ENCODE measurements at places on chromosomes 11 and 22.

DNA sequence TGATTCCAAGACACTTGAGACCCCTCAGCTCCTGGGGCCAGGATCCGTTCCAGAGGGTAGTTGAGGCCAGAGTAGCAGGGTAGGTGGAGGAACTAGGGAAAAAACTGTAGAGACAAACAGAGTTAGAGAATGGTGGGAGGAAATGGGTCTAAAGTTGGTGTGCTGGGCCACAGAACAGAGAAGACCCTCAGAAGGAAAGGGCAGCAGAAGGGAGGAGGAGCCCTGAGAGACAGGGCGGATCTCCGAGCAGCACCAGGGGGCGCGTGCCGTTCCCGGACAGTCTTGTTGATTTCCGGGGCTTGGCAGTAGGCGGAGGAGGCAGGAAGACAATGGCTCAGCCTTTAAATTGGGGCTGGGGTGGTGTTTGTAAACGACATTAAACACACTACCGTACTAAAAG lies 2.4 kb upstream of the CECR2 start:
- peak; percentile 48 for DNase-seq

DNA sequence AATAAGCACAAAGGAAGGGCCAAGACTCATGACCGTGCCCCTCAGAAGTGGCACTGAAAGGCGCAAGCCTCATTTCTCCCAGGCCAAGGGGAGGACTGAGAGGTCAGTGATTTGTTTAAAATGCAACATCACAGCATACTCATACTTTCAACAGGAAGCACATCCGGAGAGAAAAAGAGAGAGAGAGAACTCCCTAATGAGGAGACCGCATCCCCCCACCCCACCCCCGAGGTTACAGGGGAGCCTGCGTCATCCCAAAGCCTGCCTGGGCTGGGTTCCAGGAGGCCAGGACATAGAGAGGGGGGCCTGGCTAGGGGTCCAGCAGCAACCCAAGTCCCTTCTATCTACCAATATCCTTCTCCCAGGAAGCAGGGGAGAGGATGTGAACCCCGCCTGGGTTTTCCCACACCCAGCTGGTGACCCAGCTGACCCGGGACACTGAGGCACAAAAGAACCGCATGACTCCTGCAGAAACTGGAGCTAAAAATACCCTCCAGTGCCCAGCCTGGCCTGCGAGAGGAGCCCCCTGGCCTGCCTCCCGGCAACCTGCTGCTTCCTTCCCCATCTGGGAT lies 3.8 kb downstream of the CSNK1E start:
- no peak for DNase-seq

GRCh38 chr11:77113382-77114088 lies 10.9 kb downstream of the OMP start:
- no peak for DNase-seq

- DNase-seq, result no peak
Observed at GRCh38 chr11:46072172-46072964, 48.9 kb downstream of the PHF21A start.

GRCh38 chr11:3914805-3915204 lies 59.3 kb downstream of the STIM1 start:
- DNase-seq, result peak; percentile 66

- peak; percentile 70 for DNase-seq
Observed at GRCh38 chr22:25235547-25236290, 16.3 kb downstream of the CRYBB2 start.

DNA sequence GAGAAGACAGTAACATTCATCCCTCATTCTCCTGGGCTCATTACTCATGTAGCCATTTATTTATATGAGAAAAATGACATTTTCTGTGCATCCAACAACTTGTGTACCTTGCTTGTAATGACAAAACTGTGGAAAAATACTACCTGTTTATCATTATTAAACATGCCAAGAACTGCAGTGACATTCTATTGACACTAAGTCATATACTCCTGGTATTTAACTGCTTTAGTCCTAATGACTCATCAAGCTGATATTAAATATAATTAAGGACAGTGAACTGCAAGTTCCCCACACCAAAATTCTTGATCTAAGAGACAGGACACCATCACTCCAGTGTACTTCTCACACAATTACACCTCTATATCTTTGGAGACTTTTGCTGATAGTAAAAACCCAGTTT lies 1328.7 kb upstream of the RAG2 start:
- DNase-seq, result no peak

DNA sequence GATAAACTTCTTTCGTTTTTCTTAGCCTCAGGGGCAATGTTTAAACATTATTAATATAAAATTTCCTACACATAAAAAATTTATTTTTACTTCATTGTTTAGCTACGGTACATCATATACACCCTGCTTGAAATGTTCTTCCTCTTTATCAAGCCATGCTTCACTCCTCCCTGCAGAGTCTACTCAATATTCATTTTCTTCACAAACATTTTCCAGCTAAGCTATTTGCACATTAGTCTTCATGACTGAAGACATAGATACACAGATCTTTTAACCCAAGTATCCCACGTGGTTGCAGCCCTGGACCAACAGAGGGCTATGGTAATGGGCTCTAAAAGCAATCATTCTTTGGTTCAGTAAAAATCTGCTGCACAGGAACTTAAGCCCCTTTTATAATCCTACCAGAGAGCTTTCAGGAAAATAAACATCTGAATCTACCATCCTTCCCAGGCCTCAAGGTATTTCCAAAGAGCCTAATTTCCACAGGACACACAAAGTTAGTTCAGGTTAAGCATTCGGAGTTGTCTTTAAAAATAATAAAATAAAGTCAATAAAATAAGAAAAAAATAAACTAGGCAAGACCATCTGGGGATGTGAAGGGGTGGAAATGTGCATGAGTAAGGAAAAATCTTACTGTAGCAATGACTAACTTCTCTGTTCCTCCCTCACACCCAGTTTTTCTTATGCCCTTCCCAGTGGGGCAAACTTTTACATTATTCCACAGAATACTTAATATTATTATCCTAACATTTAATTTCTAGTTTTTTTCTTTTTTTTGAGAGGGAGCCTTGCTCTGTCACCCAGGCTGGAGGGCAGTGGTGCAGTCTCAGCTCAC lies 21.6 kb upstream of the OR6X1 start:
- DNase-seq, result no peak

DNA sequence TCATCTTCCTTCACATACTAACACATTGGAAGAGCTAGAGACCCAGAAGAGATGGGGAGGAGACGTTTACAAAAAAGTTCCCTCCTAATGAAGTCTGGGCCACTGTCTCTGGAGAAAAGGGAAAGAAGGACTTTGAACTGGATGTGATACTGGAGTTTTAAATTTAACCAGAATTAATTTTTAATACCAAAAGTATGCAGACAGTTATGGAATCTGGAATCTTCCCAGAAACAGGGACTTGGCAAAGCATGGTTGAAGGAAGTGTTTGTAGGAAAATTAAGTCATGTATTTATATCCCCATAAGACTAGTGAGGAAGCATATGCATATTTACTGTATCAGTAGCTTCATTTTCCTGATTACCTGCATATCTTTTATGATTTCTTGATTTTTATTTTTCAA lies 215.5 kb downstream of the TTC28 start:
- DNase-seq, result no peak

DNA sequence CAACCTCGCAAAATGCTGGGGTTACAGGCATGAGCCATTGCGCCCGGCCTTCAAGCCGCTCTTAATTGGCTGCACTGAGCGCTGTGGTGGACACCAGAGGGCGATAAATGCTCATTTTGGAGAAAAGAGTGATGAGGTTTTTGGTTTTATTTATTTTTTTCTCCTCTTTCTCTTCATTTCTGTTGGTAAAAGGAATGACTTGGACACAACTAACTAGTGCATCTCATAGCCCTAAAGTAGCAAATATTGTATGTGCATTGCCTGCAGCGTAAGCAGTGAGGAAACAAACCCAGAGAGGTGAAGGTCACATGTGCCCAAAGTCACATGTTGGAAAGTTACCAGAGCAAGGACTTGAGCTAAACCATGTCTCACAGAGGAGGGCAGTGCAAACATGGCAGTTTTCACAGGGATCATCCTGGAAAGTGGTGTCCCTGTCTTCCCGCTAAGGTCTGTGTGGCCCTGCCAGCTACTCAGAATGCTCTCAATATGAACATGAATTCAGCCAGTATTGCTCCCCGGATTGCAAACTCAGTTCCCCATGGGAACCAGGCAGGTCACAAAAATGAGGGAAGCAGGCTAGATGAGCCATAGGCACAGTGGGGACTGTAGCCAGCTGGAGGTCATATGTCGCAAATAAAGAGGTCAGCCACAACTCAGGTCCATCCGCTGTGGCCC lies 8.6 kb upstream of the CD82 start:
- DNase-seq, result peak; percentile 81

DNA sequence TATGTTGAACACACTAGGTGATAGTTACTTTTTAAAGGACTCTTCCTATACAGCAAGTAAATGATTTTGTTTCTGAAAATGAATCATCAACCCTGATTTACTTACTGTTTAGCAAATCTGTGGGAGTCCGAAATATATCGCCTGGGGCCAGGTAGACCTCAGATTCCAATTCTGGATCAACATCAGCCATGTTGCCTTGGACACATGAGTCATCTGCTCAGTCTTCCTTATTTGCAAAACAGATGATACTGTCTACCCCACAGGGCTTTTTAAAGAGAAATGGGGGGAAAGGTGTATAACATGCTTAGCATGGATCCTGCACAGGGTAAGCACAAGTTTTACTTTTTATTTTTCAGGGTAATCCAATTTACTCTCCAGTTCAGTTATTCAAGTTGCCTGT lies 324.2 kb downstream of the TENM4 start:
- no peak for DNase-seq

DNA sequence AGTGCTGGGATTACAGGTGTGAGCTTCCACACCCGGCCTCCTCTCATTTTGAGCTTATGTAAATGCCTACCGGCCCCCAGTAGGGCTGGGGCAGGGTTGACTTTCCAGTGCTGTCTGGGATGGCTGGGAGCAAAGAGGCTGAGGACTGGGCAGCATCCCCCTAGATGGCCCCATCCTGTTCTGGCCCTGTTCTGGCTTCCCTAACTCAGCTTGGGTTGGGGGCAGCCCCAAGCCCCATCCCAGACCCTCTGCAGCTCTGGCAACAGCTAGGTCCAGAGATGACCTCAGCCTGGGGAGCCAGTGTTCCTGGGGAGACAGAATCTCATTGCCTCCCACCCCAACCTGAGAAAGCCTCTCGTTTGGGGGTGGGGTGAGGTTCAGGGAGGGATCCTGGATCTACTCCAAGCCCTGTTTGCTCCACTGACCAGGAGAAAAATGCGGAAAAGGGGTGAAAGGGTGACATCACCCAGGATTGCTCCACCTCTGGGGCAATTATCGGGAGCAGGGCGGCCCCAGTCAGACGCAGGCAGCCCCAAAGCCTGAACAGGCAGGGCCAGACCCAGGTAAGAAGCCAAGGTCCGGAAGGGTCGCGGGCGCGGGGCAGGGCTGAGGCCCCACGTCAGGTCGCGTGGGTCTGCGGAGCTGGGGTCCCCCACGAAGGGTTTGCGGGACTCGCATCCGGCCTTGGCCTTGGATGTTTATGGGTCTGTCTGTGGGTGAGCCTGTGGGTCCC lies at the start of gene PNPLA2:
TSS of gene PNPLA2 (plus strand) at position 519 of the 733 bp plus-strand sequence. CDS start 805 bp downstream, outside the sequence.
- DNase-seq, result no peak

GRCh38 chr11:3855808-3856491 lies 486 bp downstream of the STIM1 start:
- peak; percentile 77 for DNase-seq

- no peak for DNase-seq
Observed at GRCh38 chr11:91136631-91137030, 913.8 kb upstream of the CHORDC1 start.

DNA sequence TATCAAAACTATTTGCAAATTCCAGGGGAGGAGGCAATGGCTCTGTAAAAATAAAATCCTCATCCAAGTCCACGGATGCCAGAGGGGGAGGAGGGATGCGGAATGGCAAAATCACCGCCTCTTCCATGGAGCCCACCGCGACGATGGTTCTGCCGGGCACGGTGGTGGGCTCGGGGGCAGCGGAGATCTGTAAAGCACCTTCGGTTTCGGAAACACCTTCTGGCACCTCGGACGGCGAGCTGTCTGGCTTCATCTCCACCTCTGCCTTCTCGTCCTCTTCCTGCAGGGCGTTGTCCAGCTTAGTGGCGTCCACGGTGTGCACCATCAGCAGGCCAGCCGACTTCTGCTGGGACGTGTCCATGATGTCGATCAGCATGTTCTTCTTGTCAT lies 87.7 kb downstream of the CTTN start:
- no peak for DNase-seq

GRCh38 chr22:20463324-20464095 lies 25.9 kb upstream of the SCARF2 start:
- DNase-seq, result peak; percentile 82

DNA sequence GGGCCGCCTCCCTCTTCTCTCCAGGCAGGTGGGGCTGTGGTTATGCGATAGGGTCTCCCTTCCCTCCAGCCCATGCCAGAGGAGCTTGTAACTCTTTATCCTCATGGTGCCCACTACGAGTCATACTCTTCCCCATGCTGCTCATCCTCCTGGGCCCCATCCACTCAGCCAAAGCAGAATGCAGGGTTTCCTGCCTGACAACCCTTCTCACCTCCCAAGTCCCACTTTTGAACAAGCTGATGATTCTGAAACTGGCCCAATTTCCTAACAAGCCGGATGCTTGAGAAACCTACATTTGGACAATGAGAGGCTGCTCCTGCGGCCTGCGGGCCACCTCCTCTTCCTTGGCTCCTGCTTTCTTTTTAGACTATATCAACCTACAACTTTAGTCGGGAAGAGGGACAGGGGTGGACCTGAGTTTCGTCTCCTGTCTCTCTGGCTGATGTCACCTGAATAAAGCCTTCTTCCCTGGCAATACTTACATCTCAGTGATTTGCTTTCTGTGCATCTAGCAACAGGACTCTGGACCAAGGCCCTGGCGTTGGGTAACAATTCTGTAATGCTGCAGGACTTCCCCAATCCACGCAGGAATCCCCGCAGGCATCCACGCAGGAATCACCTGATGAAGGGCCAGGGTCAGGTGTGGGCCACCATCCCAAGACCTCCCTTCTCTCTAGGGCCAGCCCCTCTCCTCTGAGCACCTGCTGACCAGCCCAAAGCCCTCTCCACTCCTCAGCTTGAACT lies 1.5 kb upstream of the NDUFS8 start:
- no peak for DNase-seq

All from B cell (primary cell).